Mesendoderm (in vitro differentiated cells): ENCODE measurements at places on chromosomes 1 and 21.

DNA sequence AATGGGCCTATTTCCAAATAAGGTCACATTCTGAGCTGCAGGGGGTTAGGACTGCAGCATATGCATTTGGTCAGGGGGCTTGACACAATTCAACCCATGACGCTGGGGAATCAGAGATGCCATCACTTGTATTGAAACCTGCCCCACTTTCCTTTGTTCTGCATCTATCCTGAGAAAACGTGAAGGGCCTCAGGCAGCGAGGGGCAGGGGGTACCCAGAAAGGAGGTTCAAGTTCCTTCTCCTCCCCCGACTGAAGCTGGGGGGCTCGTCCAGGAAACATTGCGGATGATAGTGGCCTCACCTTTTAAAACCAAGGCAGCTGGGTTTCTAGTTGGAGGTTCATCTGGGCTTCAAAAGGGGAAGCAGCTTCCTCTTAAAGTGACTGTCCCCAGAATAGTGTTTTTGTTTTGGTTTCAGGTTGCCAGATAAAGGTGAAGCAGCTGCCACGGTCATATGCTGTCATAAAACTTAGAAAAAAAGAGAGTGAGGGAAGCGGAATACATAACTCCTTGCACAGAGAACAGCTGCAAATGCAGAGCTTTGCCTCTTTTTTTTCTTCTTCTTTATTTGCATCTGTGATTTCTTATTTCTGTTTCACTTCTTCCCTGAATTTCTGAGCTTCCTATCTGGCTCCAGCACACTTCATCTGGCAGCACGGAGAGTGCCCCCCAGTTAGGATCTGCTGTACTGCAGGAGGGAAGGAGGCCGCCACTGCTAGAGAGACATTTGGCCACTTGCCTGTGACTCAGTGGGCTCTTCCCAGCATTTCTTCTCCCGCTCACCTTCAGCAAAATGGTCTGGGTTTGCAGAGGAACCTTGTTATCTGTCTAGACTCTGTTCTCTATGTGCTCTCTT lies 142.0 kb downstream of the AJAP1 start:
- H3K36me3 ChIP-seq = no peaks in the 10 kb centered on the region
- DNase-seq = peak; percentile 8

DNA sequence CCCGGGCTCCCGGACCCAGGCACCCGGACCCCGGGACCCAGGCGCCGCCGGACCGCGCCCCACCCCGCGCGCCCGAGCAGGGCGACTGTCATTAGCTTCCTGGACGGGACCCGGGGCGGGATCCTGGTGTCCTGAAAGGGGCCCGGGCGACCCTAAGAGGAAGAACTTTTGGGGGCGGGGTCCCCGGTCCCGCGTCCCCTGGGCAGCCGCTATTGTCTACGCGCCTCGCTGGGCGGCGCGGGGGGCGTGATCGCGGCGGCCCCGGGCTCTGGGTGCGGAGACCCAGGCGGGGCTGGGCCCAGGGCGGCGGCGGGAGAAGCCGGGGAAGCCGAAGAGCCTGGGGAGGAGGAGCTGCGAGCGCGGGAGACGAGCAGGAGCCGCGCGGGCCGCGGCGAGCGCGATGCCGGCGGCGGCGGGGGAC lies 465 bp downstream of the HUNK start:
- H3K27me3 ChIP-seq = no peaks in the 10 kb centered on the region
- peak overlapping the region; percentile 49 for H3K27ac ChIP-seq
- peak overlapping the region; percentile 70 for H3K4me3 ChIP-seq
- peak; percentile 47 for DNase-seq
- no peaks in the 10 kb centered on the region for H3K4me1 ChIP-seq

DNA sequence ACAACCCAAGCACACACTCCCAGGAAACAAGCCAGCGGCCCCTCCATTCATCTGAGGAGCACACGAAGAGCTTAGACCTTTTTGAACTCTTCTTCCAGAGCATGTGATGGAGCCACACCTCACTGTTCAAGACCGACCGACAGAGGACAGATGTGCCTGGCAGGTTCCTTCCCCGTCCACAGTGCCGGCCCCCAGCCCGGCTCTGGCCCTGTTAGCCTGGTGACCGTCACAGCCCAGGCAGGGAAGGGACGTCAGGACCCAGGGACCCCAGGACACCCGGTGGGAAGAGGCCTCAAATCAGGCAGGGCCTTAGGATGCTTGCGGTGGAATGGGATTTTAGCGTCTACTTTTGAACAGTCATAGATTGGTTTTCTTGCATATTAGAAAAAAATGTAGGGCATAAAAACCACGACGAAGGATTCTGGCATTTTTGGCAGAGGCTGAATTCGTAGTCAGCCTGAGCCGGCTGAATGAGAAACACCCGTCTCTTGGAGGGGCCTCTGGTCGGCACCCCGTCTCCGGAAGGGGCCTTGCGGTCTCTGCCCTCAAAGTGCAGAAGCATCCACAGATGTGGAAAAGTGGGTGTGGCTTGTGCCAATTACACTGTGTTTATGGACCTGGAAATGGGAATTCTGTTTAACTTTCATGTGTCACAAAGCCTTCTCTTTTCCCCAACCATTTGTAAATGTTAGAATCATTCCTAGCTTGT lies 79.3 kb downstream of the SIK1 start:
- no peaks in the 10 kb centered on the region for H3K4me1 ChIP-seq
- H3K27me3 ChIP-seq = no peaks in the 10 kb centered on the region
- no peaks in the 10 kb centered on the region for H3K36me3 ChIP-seq
- DNase-seq = no peak
- no peak overlapping the region for H3K27ac ChIP-seq

DNA sequence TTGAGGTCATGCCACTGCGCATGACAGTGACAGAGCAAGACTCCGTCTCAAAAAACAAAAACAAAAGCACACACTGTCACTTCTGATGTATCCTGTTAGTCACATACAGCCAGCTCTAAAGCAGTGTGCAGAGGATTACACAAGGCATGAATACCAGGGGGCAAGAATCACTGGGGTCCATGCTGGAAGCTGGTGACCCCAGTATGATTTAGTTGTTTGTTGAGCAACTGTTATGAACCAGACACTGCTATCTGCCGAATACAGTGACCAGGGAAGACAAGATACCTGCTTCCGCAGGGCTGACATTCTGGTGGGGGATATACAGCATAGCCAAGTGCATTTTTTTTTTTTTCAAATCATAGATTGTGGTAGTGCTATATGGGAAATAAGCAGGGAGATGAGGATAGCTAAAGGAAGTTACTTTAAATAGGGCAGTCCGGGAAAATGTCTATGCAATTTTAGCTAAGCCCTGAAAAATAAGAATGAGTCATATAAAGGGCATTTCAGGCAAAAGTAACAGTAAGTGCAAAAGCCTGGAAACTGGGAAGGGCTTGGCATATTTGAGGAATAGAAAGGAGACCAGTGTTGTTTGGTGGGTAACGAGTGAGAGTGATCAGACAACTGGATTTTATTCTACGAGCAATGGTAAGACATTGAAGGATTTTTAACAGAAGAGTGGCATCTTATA lies 69.7 kb downstream of the ADSS2 start:
- H3K36me3 ChIP-seq = no peaks in the 10 kb centered on the region
- no peak overlapping the region for H3K4me3 ChIP-seq
- no peaks in the 10 kb centered on the region for H3K27me3 ChIP-seq
- no peak for DNase-seq
- no peak overlapping the region for H3K27ac ChIP-seq

DNA sequence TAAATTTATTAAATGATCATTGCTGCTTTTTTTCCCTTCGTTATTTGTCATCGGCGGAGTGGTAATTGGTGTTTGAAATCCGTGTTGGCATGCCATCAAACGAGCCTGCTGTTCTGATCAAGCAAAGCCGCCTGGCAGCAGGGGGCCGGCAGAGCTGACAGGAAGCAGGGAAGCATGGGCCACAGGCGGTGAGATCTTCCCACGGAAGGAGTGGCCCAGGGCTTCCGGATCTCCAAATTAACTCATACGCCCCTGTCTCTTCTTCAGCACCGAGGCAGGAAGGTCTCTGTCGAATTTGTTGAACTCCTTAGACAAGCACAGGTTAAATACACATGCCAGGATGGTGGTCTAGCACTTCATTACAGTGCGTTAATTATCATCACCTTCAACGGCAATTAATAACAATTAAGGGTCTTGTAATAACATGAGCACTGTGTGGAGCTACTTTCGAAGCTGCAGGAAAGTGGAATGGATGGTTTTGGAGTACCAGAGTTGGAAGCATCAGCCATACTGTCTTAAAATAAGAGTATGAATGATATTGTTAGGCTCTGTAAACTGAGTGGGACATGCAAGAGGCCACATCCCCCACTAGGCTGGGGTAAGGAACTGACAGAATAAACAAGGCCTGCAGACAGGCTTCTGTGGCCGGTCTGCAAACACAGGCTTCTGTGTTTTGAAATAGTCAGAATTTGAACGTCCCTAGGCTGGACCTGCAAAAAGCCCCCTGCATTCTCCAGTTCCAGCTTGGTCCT lies 199.4 kb upstream of the DAB1 start:
- no peak overlapping the region for H3K4me3 ChIP-seq
- peak; percentile 95 for DNase-seq
- H3K4me1 ChIP-seq = peaks cover 23% of the 10 kb centered on the region
- H3K36me3 ChIP-seq = no peaks in the 10 kb centered on the region
- H3K27ac ChIP-seq = peak overlapping the region; percentile 66

GRCh38 chr1:147627435-147628110 lies 42.8 kb downstream of the ACP6 start:
- H3K4me1 ChIP-seq = no peaks in the 10 kb centered on the region
- no peak overlapping the region for H3K27ac ChIP-seq
- no peak overlapping the region for H3K4me3 ChIP-seq
- no peaks in the 10 kb centered on the region for H3K27me3 ChIP-seq

DNA sequence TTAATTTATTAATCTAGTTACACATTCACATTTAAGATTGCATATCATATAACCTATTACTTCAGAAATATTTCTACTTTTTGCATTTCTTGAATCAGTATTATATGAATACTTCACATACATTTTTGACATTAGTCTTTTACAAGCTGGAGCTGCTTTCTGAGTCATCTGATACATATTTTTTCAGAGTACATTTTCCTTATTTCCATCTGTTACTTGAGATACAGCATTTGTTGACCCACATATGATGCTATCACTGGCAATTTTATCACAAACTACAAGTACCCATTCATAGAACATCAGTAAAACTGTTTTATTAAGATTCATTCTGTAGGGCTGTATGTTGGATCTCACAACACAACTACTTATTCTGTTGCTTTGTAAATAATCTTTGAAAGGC lies 367.2 kb upstream of the ST6GALNAC5 start:
- no peak overlapping the region for H3K4me3 ChIP-seq
- no peak overlapping the region for H3K27ac ChIP-seq
- no peak for DNase-seq
- no peaks in the 10 kb centered on the region for H3K27me3 ChIP-seq
- H3K4me1 ChIP-seq = peaks cover 8% of the 10 kb centered on the region

DNA sequence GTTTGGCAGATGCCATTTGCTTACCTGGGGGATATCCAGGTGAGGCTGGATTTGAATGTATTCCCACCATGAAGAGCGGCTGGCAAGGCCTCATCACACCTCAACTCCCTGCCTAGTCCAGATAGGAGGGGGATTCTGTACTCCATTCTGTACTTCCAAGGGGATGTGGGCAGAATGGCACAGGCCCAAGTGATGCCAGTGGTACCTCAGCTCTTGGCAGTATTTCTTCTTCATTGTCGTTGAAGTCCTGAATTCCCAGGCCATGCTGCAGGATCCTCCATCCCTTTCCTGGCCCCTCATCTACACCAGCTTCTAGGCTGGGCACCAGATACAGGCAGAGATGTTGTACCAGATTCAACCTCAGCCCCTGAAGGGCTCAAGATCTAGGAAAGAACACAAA lies 47.9 kb downstream of the KLHDC7A start:
- H3K27ac ChIP-seq = no peak overlapping the region
- no peaks in the 10 kb centered on the region for H3K27me3 ChIP-seq
- DNase-seq = no peak
- H3K36me3 ChIP-seq = no peaks in the 10 kb centered on the region
- H3K4me3 ChIP-seq = no peak overlapping the region

DNA sequence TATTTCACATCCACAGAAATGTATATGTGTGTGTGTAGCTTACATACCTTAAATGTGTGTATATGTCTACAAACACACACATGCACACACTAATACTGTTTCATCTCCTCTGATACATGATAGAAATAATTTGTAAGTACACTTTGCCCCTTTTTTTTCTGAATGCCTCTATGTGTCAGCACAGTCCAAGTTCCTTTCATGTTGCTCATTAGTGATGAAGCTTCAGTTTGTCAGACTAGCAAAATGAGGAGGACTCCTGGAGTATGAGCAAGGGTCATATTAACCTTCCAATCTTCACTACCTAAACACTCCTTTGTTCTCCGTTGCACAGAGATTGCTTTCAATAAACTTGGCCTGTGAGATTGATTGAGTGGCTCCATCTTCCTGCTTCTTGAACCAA lies 935.4 kb downstream of the MRPL39 start:
- no peak overlapping the region for H3K27ac ChIP-seq
- no peaks in the 10 kb centered on the region for H3K27me3 ChIP-seq
- H3K36me3 ChIP-seq = no peaks in the 10 kb centered on the region
- no peak overlapping the region for H3K4me3 ChIP-seq

- no peaks in the 10 kb centered on the region for H3K36me3 ChIP-seq
- H3K27ac ChIP-seq = no peak overlapping the region
- no peaks in the 10 kb centered on the region for H3K27me3 ChIP-seq
- H3K4me1 ChIP-seq = no peaks in the 10 kb centered on the region
- no peak for DNase-seq
- H3K4me3 ChIP-seq = no peak overlapping the region
These were observed 61.0 kb downstream of the MATN1 start for GRCh38 chr1:30662291-30662840.

GRCh38 chr1:1781526-1781903 lies 3.2 kb upstream of the NADK start:
- peaks cover 4% of the 10 kb centered on the region for H3K36me3 ChIP-seq
- H3K27me3 ChIP-seq = no peaks in the 10 kb centered on the region
- H3K27ac ChIP-seq = no peak overlapping the region
- peak; percentile 22 for DNase-seq
- no peak overlapping the region for H3K4me3 ChIP-seq
- peaks cover 2% of the 10 kb centered on the region for H3K4me1 ChIP-seq

- H3K27ac ChIP-seq = no peak overlapping the region
- H3K4me1 ChIP-seq = no peaks in the 10 kb centered on the region
- H3K36me3 ChIP-seq = no peaks in the 10 kb centered on the region
- no peak overlapping the region for H3K4me3 ChIP-seq
- no peak for DNase-seq
These were observed 111.6 kb upstream of the ERRFI1 start for GRCh38 chr1:8137481-8138244.

DNA sequence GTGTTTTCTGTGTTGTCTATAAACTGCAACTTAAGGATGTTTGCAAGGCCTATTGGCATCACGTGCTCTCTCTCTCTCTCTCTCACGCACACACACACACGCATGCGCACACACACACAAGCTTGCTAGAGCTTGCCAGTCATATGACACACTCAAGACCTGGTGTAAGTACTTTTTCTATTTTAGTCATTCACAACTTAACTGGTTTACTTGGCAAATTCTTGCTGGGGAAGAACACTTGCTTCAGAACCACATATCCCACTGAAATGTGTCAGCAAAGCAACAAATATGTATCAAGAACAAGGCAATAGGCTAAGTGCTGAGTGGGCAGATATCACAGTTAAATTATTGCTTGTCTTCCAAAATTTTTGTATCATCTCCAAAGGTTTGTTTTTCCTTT lies 107.8 kb downstream of the DISC1 start:
- H3K4me1 ChIP-seq = no peaks in the 10 kb centered on the region
- no peak overlapping the region for H3K27ac ChIP-seq
- H3K27me3 ChIP-seq = no peaks in the 10 kb centered on the region
- no peak for DNase-seq

- no peak overlapping the region for H3K27ac ChIP-seq
- no peak overlapping the region for H3K4me3 ChIP-seq
- peaks cover 7% of the 10 kb centered on the region for H3K36me3 ChIP-seq
These were observed 13.6 kb downstream of the PACC1 start for GRCh38 chr1:212401042-212401441.
